ENCODE measurements at places on chromosomes 11 and 22. TPM values are rescaled to one million over a fixed set of nuclear protein-coding genes. Genes with fewer than 3 reads are reported as not detected.

Gene HEPN1
- total RNA-seq = not detected

Gene RAB38
- total RNA-seq = 10.4 TPM

Gene KCNJ1
- total RNA-seq = not detected

Gene ISX
- not detected for total RNA-seq

Gene KIRREL3
- total RNA-seq = 0.38 TPM

Gene ST3GAL4
- total RNA-seq = 25.9 TPM

DNA sequence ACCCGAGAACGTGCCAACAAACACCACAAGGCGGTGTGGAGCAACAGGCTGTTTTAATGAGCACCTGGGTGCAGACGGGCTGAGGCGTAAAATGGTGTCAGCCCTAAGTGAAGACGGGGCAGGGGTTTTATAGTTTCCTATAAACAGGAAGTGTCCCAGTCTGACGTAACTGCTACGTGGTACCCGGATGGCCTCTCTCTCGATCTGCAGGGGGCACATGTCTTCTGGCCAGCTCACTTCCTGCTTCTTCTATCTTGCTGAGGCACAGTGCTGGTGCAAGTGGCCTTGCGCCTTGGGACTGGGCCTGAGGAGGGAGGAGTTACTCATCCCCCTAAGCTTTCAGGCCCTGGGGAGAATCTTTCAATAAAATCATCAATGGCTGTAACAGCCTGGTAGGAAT lies 20.9 kb downstream of the OOSP3 start:
- DNase-seq = no peak
- peaks cover 25% of the 10 kb centered on the region for H3K4me1 ChIP-seq
- no peaks in the 10 kb centered on the region for H3K27me3 ChIP-seq
- peak overlapping the region; percentile 81 for H3K27ac ChIP-seq

DNA sequence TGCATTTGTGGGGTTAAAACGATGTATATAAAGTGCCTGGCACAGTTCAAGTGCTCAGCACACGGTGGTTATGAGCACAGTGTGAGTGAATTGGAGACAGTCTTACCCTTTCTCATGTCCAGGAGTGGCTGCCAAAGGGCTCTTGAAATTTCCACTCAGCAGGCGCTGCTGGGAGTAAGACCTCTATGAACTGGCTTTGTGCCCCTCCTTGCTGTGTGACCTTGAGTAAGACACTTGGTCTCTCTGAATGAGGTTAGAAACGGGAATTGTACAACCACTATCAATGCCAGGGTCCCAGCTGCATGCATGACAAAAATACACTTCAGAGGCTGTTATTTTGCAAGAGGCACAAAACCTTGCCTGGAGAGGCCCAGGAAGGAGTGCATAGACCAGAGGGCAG lies 86.6 kb downstream of the TSPAN18 start:
- H3K27ac ChIP-seq = peak overlapping the region; percentile 80
- peak overlapping the region; percentile 43 for H3K4me3 ChIP-seq
- H3K36me3 ChIP-seq = peaks cover 58% of the 10 kb centered on the region
- DNase-seq = no peak
- peaks cover 27% of the 10 kb centered on the region for H3K27me3 ChIP-seq

DNA sequence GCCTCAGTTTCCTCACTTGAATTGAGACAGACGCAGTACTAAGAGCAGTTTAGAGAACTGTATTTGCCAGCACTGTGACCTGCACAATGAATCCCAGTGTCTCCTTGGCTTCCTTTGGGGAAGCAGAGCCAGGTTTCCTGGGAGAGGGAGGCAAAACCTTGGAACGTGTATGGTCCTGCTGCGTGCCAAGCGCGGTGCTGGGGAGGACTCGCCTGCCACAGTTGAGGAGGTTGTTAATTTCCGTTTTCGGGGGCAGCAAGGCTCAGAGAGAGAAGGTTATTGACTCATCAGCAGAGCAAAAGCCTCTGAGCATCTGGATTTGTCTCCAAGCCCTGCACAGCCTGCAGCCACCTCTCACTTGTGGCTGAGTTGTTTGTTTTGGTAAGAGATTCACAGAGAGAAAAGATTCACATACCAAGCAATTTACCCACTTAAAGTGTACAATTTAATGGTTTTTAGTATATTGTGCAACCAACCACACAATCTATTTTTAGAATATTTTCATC lies 10.8 kb downstream of the SYT12 start:
- no peaks in the 10 kb centered on the region for H3K4me1 ChIP-seq
- H3K27ac ChIP-seq = no peak overlapping the region
- DNase-seq = no peak
- no peak overlapping the region for H3K4me3 ChIP-seq

DNA sequence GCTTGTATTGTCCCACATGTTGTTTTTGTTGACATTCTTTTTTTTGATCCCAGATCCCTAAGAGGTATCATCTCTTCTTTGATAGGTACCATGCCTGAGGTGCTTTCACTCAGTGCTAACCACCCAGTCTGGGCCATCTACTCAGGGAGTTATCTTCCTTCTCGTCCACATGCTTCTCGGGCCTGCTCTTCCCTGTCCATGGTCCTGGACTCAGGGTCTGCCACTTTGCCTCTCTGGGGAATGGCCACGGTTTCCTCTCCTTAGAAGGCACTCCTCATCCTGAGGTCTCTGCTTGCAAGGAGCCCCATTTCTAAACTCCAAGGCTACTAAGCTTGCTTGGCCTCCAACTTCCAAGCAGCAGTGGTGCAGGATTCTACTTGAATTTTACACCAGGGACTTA lies 227.0 kb upstream of the NCAM1 start:
- no peaks in the 10 kb centered on the region for H3K27me3 ChIP-seq
- H3K4me1 ChIP-seq = peaks cover 3% of the 10 kb centered on the region
- DNase-seq = peak; percentile 82
- H3K4me3 ChIP-seq = no peak overlapping the region
- H3K36me3 ChIP-seq = no peaks in the 10 kb centered on the region
- H3K27ac ChIP-seq = no peak overlapping the region

- no peaks in the 10 kb centered on the region for H3K27me3 ChIP-seq
- DNase-seq = peak; percentile 7
- H3K4me1 ChIP-seq = no peaks in the 10 kb centered on the region
- H3K36me3 ChIP-seq = no peaks in the 10 kb centered on the region
- H3K4me3 ChIP-seq = no peak overlapping the region
- no peak overlapping the region for H3K27ac ChIP-seq
Measured at GRCh38 chr11:29328961-29329441, 687.8 kb downstream of the KCNA4 start.

DNA sequence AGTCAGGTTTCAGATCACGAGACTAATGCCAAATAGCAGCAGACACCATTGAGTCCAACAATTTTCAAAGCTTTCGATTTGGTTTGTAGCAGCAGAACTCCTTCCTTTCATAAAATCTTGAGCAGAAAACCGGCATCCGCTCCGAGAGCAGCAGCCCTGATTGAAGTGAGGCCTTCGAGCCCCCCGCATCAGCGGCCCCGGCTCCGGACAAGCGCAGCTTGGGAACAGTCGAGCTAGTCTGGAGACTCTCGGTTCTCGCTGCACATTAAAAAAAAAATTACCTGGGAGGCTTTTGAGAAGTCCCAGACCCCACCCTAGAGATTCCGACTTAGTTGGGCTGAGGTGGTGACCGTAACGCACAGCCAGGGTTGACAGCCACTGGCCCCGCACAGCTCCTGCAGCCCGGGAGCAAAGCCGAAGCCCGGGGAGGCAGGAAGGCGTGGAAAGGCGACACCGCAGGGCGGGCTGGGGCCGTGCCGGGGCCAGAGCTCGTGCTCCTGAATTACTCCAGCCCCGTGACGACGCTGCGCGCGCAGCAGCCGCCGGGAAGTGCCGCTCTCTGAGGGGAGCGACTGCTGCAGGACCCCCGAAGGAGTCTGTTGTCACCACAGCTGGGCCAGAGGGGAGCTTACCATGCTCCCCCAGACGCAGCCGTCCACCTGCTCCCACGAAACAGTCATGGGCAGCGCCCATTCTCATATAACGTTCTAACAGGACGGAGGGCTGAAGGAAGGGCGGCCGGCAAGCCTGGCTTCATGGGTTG lies 57.8 kb downstream of the SPATA19 start:
- peak; percentile 61 for DNase-seq
- H3K36me3 ChIP-seq = peaks cover 8% of the 10 kb centered on the region
- peaks cover 4% of the 10 kb centered on the region for H3K27me3 ChIP-seq

DNA sequence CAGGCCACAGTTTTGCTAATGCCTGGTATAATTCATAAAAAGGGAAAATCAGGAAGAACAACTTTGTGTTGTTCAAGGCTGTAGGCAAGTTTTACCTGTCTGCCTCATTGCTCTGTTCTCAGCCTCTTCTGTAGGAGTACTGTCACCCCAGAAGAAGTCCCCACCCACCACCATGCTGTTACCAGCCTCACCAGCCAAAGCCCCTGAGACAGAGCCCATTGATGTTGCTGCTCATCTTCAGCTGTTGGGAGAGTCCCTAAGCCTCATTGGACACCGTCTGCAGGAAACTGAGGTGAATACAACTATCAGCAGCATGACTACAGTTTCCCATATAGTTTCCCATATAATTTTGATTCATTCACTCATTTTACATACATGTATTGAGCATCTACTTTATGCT lies 11.6 kb upstream of the TOM1 start:
- H3K4me3 ChIP-seq = no peak overlapping the region
- H3K4me1 ChIP-seq = peaks cover 7% of the 10 kb centered on the region
- H3K27ac ChIP-seq = no peak overlapping the region
- no peak for DNase-seq
- H3K36me3 ChIP-seq = peaks cover 13% of the 10 kb centered on the region

DNA sequence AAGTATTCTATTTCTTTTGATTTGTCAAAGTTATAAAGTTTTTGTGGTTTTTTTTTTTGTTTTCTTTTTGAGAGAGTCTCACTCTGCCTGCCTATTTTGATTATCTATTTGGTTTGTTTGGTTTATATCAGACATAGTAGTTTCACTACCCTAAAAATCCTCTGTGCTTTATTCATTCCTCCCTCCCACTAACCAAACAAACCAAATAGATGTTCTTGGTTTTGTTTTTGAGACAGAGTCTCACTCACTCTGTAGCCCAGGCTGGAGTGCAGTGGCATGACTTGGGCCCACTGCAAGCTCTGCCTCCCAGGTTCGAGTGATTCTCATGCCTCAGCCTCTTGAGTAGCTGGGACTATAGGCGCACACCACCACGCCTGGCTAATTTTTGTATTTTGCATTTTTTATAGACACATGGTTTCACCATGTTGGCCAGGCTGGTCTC lies 67.9 kb downstream of the ENTHD1 start:
- peaks cover 3% of the 10 kb centered on the region for H3K4me1 ChIP-seq
- no peak overlapping the region for H3K4me3 ChIP-seq
- no peak for DNase-seq
- no peak overlapping the region for H3K27ac ChIP-seq

DNA sequence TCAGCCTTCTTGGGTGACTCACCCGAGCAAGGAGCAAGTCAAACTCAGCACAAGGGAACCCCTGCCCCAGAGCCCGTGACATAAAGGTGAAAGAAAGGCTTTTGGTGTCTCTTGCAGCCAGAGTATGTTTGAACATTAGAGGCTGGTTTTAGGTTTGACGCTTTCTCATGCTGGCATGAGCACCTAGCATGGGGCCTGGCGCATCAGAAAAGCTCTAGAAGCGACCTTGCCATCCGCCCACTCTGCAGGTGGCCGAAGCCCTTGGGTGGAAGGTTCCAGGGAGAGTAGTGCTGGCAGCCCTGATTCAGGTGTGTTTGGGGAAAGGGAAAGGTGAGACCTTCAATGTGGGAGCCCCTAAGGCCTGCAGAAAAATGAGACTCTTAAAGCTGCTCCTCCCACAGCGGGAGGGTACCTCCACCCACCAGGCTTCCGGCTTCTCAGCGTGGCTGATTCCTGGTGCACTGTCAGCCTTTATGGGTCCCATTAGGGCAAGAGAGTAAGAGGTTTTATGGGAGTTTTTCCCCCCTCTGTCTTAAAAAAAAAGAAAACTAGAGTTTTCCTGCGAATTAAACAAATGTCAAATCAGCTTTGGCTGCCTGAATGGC lies 88.4 kb downstream of the GRIK4 start:
- no peaks in the 10 kb centered on the region for H3K4me1 ChIP-seq
- no peaks in the 10 kb centered on the region for H3K36me3 ChIP-seq
- H3K27me3 ChIP-seq = peaks cover 7% of the 10 kb centered on the region
- no peak overlapping the region for H3K27ac ChIP-seq

DNA sequence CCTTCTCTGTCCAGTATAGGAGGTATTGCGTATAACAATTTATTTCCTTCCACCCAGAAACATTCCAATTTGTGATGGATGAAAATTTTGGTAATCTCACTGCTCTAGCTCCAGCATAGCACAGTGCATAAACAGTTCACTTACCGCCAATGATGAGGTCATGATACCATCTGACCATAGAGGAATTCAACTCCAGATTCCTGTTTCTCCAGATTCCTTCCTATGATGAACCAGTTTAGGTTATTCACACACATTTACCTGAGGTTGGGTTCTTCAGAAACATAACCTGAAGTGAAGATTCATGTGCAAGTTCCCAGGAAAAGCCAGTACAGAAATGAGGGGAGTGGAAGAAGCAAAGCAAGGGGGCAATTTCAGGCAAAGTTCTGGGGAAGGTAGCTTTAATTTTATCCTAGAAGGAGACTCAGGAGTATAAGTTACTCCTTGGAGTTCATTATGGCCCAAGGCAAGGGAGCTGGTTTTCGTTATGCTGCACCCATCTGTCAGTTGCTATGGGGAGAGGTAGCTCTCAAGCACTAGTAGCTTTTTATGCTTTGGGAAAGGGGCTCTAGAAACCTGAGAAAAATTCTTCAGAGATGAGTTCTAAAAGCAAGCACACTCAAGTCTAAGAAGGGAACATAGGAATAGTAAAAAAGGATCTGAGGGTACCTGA lies 121.6 kb downstream of the CASP12 start:
- peaks cover 15% of the 10 kb centered on the region for H3K4me1 ChIP-seq
- H3K4me3 ChIP-seq = no peak overlapping the region
- DNase-seq = no peak
- H3K27me3 ChIP-seq = no peaks in the 10 kb centered on the region

DNA sequence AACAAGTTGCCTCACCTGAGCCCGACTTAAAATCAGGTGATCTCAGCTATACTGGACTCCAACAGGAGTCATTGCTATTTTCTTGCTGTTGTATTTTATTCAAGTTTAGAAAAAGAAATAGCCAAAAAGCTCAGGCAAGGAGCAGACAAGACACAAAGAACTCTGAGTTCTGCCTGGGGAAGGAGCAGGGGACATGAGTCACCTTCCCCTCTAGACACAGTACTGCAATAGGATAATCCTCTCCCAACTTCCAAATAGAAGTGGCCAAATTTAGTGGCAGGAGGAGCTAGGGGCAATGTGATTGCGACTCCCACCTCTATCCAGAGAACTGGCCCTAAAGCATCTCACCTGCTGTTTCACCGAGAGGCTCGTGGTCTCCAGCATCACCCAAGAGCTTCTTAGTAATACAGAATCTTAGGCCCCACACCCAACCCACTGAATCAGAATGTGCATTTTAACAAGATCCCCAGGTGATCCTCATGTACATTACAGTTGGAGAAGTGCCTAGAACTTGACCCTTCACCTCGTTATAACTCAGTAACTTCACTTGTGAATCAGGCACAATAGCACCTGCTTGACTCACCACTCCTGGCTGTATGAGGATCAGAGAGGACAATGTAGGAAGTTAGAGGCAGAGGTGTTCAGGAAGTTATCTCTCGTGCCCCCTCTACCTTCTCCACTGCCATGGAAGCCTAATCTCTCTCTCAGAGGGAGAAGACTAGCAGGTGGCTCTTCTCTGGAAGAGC lies 56.8 kb upstream of the FBXO3 start:
- H3K27ac ChIP-seq = no peak overlapping the region
- no peaks in the 10 kb centered on the region for H3K36me3 ChIP-seq
- no peak overlapping the region for H3K4me3 ChIP-seq
- DNase-seq = no peak
- H3K4me1 ChIP-seq = peaks cover 2% of the 10 kb centered on the region

Data from endothelial cell (in vitro differentiated cells).